LoVo (cell line): ENCODE measurements at places on chromosomes 4 and X.

- no peak for DNase-seq
These were observed 383.7 kb upstream of the ATOH1 start for GRCh38 chr4:93444860-93445259.

GRCh38 chrX:84339507-84340364 lies 151.7 kb upstream of the RPS6KA6 start:
- no peak for DNase-seq

DNA sequence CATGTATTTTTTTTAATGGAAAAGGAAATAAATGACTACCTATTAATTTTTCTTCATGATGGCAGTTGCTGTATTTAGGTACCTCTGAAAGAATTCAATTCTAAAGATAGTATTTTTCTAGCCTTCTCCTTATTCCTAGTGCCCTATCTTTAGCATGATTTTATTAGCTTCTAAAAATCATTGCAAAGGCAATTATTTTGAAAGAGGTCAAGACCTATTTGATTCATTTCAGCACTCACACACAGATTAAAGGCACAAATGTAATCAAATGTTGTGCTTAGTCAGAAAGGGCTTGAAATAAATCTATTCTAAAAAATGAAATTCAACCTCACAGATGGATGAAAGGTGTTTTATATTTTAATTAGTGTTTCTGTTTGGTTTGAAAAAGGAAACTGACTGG lies 74.8 kb upstream of the POF1B start:
- no peak for DNase-seq

DNA sequence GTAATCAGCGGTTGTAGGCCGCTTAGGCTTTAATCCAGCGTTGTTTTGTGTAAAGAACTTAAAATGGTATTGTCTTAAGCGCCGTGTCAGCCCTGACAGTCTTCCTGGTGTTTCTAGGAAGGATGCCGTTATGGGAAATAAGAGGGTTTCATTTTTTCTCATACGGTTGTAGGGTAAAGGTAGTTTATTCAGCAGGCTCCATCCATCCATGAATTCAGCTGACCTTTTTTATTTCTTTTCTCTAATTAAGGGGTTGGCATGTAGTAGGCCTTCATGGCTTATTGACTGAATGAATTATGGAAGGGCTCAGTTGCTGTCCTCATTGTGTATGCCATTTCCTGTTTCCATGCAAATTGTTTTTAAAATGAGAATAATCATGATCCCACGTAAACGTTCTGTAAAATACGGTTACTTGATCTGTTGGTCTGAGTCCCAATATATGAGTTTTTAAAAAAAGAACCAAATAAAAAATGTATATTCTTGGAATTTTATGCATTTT lies 693 bp downstream of the OCIAD1 start:
- DNase-seq: peak; percentile 16

DNA sequence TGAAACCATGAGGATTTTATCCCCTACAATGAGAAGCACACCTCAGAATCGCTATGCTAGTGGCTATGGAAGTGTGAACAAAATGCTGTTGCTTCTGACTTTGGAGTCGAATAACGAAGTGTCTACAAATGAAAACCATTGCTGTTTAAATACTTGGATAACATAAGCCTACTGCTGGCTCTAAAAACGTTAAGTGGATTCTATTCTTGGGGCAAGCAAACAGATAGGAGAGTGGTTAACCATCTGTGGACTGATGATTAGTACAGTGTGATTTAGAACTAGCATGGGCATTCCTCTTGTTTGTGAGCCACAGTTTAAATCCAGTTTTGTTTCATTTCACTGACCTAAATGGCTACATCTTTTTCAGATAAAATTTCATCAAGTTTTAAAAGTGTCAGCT lies 109.7 kb upstream of the PNPLA4 start:
- DNase-seq: no peak

DNA sequence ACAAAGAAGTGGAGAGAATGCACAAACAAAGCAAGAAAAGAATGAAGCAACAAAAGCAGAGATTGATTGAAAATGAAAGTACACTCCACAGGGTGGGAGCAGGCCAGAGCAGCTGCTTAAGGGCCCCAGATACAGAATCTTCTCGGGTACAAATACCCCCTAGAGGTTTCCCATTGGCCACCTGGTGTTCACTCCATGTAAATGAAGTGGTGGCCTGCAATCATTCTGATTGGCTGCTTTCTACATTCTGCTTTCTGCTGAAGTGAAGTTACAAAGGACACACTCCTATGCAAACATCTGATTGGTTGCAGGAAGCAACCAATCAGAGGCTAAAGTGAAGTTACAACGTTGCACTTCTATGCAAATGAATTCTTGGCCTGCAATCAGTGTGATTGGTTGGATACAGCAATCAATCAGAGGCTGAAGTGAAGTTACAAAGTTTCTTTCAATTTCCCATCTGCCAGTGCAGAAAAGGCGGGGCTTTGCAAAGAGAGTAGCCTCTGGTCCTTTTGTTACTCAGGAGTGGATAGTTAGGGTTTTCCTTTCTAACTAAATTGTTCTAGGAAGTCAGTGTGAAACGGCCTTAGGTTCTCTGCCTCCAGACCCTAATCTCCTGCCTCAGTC lies 19.0 kb upstream of the GPC4 start:
- DNase-seq: no peak

DNA sequence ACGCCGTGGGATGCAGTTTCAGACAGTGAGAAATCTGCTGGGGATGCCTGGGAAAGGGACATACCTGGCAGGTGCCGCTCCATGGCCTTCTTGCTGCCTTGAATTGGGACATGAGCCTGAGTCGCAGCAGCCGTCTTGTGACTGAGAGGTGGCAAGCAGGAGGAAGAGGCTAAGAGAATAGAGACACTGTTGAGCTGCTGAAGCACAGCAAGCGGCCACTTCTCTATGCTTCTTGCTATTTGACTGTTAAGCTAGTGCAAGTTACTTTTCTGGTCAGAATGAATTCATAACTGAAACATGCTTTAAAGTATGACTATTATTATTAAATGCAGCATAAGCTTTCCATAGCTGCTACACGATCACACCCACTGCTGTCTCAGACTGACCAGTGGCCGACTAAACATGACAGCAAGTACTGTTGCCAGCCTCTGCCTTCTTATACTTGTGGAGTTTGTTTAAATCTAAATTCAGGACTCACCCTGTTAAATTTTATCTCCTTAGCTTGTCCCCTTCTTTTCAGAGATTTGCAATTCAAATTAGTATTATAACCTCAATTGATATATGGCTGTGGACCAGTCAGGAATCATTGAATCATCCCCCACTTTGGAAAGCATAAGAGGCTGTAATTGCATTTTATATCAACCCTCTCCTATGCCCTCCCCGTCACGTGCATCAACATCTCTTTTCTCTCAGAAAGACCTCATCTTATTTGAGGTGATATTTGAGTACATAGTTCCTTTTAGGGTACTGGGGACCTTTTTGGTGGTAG lies 24.8 kb upstream of the ACSL1 start:
- DNase-seq: no peak

GRCh38 chr4:71268166-71268565 lies 70.7 kb upstream of the SLC4A4 start:
- no peak for DNase-seq

DNA sequence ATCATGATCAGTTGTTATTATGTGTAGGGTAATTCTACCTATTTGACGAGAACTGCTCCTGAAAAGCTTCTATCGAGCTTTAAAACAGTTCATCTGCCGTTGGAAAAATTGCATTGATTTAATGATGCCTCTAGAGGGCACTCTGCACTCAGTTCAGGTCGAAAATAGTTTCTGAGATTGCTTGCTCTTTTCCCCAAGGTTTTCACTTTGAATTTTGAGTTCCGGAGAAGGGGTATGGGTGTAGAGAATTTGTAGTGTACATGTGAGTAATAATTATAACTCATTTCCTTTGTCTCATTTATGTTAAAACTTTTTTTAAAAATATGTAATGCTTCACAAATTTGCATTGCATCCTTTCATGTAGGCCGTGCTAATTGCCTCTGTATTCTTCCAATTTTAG lies 28.4 kb upstream of the TNIP3 start:
- DNase-seq: peak; percentile 51

GRCh38 chr4:123578276-123579029 lies 181.9 kb downstream of the SPRY1 start:
- no peak for DNase-seq

DNA sequence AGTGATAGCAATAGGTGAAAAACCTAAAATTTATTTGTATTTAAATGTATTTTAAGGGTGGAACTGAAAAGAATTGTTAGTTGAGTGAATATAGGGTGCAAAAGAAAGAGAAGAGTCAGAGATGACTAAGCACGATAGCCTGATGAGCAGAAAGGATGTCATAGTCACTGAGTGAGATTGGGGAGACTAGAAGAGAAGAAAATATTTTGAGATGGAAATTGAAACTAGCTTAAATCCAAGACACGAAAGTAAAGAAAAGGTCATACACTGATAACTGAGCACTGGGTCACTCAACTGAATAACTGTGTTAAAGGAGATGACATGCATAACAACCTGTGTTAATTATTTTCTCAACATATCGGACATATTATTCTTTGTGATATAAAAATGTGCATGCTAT lies 55.5 kb downstream of the SPANXN4 start:
- DNase-seq: no peak

GRCh38 chr4:57320849-57321248 lies 210.7 kb upstream of the IGFBP7 start:
- no peak for DNase-seq

DNA sequence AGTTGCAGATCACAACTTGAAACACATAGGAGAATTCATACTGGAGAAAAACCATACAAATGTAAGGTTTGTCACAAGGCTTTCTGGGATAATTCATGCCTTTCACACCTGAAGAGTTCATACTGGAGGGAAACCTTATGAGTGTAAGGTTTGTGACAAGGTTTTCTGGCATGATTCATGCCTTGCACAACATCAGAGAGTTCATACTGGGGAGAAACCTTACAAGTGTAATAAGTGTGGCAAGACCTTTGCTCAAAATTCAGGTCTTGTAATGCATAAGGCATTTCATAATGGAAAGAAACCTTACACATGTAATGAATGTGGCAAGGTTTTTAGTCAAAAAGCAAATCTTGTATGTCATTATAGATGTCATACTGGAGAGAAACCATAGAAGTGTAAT lies 58.8 kb upstream of the ENPEP start:
- no peak for DNase-seq

DNA sequence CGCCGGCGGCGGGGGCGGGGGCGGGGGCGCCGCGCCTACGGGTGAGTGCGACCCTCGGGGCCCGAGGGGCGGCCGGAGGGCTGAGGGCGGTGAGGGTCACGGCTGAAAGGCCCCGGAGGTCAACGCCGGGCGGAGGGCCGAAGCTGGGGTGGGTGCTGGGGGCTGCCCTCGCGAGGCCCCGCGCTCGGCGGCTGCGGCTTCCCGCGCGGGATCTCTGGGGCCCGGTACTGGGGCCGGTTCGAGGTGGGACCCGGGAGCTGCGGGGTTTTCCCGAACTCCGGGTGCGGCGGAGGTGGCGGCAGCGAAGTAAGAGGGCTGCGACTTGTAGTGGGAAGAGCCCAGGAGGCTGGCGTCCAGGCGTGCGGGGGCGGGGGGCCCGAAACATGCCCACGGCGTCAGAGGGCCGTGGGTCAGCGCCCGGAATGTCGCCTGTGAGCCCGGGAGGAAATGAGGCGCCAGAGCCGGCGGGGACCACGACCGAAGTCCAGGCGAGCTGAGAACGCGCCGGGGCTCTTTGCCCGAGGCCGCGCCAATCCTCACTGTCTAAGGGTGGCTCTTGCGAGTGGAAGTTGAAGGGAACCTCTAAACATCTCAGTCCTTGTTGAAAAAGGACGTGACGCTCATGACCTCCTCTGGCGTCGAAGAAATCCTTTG lies 407 bp downstream of the IL13RA1 start:
- DNase-seq: no peak

GRCh38 chr4:13641084-13641483 lies 13.6 kb upstream of the BOD1L1 start:
- no peak for DNase-seq

GRCh38 chr4:180407275-180407885 lies 1835.8 kb upstream of the TENM3 start:
- no peak for DNase-seq

- no peak for DNase-seq
These were observed 39.6 kb downstream of the FNIP2 start for GRCh38 chr4:158808399-158808798.

DNA sequence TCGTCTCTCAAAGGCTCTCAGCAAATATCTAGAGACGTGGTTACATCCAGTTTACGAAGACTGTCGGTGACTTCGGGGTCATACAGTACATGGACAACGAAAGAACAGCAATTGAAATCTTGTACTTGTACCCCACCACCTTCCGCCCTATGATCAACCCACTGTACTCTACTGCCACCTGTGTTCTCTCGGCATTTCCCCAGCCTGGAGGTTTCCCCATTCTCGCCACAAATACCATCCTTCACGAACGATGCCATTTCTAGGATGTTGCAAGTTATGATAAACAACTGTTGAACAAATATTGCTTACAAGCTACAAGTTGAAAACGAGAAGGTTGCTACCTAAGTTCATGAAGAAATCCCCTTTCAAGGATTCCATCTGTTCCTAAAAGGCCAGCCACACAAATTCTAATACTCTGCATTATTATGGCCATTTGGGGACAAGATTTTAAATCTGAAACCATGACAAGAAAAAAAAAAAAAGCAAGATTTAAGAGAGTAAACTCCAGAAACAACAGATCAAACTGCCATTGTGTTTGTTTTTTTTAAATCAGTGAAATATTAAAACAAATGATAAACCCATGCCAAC lies 1.6 kb downstream of the APBB2 start:
- DNase-seq: peak; percentile 67

DNA sequence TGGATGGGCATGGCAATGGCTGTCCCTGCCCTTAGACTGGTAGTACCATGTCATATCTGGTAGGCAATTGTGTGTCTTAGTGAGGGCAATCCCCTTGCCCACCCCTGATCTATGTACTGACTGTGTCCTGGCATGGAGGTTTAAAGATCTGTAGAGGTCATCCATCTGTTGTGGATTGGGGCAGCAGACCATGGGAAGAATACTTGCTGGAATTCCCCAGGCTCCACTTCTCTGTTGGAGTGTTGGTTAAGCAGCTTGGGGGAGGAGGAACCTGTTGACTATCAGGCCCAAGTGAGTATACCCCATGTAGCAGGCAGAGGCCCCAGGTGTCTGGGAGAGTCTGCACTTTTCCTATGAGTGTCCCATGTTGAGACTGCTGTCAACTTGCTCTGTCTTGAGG lies 246.7 kb upstream of the DIPK2B start:
- DNase-seq: no peak

DNA sequence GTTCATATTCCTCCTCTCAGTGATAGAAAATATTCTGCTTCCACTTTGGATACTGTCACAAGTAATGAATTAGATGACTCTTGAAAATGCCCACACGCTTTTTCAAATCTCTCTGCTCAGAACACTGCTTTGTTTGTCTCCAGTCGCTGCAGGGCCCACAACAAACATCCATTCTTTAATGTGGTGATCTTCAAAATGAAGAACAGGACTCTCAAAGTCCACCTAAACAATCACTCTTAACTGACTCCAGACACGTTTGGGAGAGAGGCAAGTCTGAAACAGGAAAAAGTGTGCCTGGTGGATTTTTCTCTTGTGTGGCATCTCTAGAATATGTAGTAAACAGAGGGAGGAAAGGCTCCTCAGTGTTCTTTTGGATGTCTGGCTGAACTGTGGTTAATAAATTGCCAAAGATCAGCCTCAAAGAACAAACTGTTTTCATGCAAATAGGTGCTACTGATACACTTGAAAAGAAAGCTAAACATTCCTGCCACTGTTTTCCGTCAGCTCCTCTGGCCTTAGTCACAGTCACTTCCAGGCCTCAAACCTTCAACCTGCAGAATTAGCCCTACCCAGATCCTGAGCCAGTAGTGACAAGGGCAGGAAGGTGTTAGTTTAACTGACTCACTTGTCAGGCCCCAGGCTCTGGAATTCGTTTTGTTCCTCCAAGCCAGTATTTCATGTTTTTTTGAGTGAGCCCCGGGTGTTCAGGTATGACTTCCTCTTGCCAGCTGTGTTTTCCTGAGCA lies 259.6 kb upstream of the GPC4 start:
- peak; percentile 0 for DNase-seq
